Stimulated activated naive CD8-positive, alpha-beta T cell treated with anti-CD3 and anti-CD28 coated beads, Interleukin-15, amount 100 ng/mL, for 72 hours (primary cell): ENCODE measurements at places on chromosomes 3 and 15.
A peak's percentile ranks its signal among the peaks of the same experiment; 100 is the strongest.

- DNase-seq = no peak
These were observed 121.1 kb downstream of the CLSTN2 start for GRCh38 chr3:140056047-140056446.

DNA sequence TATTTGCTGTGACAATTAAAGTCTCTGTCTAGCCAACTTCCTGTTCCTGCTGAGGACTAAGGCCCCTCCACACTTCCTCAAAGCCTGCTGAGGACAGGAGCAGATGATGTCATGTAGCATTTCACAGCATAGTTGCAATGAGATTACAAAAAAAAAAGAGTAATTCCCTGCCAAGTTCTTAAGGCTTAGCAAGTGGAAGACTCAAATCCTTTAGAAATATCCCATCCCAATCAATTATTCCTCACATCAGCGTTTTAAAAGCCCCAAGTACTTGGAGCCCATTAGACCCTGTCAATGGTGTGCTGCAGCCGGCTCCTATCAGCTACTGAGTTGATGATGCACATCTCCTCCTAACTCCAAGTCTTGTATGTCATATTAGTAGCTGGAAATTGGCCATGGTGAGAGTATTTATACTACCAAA lies 51.7 kb downstream of the TRANK1 start:
- no peak for DNase-seq

DNA sequence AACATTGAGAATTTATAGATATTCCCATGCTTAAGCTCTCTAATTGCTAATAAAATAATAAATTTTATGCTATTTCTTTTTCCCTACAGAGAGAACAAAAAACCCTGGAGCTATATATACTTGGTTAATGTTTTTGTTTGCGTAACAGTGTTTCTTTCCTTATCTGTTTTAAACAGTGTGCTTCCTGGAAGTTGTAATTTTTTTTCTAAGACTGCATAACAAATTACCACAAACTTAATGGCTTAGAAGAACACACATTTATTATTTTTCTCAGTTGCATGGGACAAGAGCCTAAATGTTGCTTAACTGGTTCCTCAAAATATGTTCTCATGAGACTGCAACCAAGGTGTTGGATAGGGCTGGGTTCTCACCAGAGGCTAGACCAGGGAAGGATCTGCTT lies 49.7 kb upstream of the DPH6 start:
- DNase-seq = no peak

- no peak for DNase-seq
These were observed 21.3 kb upstream of the RFTN1 start for GRCh38 chr3:16534640-16535262.

- peak; percentile 33 for DNase-seq
These were observed 665.4 kb upstream of the CBLB start for GRCh38 chr3:106534206-106534605.

DNA sequence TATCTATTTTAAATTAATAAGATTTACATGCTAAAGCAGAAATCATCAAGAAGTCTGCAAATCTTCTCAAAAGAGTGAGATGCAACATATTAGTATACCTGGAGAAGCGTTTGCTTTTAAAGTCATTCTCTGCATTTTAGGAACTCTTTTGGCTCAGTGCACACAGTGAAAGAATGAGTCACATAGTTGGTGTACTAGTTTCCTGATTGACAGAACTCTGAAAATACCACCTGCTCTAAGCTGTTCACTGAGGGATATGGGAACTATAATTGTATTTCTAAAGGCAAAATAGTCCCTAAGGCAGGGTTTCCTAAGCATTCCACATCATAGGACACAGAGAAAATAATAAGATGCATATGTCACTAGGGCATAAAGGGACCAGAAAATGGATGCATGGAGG lies 838.5 kb downstream of the DIPK2A start:
- no peak for DNase-seq

DNA sequence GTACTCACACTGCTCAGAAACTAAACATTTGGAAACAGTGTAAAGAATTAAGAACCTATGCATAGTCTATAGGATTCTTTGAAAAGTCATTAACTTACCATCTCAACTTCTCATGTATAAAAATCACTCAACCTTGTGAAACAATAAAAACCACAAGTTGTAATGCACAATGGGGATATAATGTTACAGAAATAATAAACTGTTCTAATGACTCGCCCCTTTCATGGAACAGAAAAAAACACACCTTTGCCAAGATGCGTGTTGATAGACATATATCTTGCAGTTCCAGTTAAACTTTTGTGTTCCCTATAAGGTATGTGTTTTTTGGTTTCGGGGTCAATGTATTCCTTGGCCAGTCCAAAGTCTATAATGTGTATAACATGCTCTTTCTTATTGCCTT lies 50.8 kb upstream of the PPIB start:
- no peak for DNase-seq

- no peak for DNase-seq
These were observed 51.1 kb downstream of the SERP1 start for GRCh38 chr3:150495149-150495548.

GRCh38 chr3:111850537-111850936 lies 8.5 kb upstream of the PHLDB2 start:
- no peak for DNase-seq

DNA sequence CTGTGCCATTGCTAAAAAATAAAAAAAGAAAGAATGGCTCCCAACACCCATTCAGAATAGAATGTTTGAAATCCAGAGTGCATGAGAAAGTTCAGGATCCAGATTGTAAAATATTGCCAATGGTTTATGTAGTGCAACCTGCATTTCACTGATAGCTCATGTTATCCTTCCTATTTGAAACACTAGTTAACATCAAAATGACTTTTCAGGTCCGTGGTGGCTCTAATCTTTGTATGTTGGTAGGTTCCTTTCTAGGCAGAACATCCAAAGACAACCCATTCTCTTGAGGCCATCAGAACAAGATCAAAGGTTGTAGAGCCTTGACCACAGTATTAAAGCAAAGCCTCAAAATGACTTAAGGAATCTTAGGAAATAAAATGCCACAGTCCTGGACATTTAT lies 51.0 kb downstream of the PLCL2 start:
- no peak for DNase-seq

- DNase-seq = no peak
These were observed 24.1 kb downstream of the CSTA start for GRCh38 chr3:122349171-122349570.

DNA sequence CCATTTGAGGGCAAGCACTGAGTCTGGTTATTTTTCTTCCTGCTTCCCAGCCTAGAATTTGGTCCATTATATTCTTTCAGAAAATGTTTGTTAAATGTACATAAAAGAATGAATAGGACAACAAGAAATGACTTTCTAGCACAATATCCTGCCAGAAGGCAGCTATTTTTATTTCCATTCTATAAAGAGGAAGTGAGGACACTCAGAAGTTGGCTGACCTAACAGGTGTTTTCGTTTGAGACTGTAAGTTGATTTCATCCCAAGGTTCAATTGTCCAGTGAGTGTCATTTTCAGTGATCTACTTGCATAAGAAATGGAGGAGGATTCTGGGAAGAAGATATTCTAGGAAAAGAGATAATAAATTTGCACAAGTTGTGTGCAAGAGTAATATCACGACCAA lies 191.9 kb upstream of the POU1F1 start:
- DNase-seq = no peak

DNA sequence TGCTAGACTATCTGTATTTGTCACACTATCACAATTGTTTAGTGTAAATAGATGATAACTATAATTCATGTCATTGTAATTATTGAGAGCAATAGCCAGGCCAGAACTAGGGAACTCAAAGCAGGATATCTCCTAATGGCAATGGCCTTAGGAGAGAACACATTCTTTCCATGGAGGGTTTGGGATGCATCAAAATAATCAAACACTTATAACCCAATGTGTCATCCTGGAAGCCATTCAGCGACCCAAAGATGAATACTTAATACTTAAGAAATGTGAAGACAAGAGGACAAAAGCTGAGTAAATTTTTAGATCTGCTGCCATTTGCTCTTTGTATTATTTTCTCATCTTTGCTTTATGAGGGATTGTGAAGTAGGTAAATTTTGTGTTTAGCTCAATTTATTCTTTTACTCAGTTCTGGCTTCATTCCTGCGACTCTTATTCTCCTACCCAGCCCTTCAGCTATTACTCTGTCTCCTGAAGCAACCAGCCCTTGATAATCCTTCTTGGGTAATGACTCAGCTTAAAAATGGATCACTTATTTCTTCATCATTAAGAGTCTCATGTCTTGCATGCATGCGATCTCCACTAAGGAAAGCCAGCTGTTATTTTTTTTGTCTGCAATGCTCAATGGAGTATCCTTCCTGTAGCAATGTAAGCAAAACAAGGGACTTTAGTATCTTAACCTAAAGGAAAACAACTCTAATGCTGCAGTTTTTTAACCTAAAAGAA lies 2.0 kb downstream of the OR4F15 start:
- DNase-seq = no peak

- no peak for DNase-seq
These were observed 34.7 kb downstream of the NUP210 start for GRCh38 chr3:13385373-13385965.

GRCh38 chr3:142013326-142013980 lies 135.9 kb downstream of the TFDP2 start:
- DNase-seq = no peak

- DNase-seq = no peak
These were observed 913 bp upstream of the WNT7A start for GRCh38 chr3:13880811-13881156.

GRCh38 chr15:80977627-80978036 lies 12.0 kb downstream of the MESD start:
- no peak for DNase-seq

DNA sequence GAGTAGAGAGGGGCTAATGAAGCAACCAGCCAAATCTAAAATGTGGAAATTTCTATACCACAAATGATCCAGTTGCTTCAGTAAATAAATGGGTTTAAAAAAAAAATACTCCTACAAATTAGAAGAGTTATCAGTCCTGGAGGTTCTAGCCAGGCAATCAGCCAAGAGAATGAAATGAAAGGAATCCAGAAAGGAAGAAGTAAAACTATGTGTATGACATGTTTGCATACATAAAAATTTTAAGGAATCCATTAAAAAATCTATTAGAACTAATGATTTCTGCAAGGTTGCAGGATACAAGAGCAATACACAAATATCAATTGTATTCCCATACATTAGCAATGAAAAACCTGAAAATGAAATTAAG lies 9.6 kb downstream of the MESP2 start:
- DNase-seq = no peak

DNA sequence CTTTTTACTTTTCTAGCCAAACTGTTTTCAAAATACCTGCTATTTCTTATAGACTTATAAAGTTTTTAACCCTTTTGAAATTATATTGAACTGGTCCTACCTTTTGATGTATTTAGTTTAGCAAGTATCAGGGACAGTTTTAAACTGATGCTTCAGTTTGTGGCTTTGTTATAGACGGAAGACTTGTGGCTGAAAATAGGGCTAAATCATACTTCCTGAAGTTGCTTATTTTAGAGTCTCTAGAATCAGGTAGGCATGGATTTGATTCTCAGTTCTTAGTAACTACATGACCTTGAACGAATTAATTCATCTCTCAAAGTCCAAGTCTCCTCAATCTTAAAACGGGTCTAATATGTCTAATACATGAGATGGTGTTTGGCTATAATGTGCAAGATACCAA lies 322.8 kb downstream of the RAP2B start:
- DNase-seq = no peak

DNA sequence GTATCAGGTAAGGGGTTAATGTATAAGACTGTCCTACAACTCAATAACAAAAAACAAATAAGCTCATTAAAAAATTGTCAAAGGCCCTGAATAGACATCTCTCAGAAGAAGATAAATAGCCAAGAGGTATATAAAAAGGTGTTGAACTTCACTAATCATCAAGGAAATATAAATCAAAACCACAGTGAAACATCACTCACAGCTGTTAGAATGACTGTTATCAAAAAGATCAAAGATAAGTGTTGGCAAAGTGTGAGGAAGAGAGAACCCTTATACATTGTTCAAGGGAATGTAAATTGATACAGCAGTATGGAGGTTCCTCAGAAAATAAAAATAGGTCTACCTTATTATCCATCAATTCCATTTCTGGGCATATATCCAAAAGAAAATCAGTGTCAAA lies 95.5 kb downstream of the FILIP1L start:
- no peak for DNase-seq

DNA sequence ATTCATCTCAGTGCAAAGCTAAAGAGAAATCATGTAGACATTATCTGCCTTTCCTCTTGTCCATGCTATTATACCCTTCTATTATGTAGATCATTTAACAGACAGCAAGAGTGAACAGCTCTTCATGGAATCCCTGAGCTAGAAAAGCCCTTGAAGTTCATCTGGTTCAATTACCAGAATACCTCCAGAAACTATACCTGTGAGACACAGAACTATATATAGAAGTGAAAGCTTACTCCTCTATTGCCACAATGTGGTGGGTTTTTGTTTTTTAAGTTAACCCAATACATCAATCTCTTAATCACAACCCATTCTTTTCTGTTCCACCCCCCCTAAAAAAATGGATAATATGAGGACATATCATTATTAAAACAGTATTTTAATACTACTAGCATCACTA lies 347.7 kb downstream of the PLCL2 start:
- DNase-seq = no peak

GRCh38 chr15:78565097-78565950 lies at the start of gene CHRNA5:
Gene CHRNA5 (plus strand): TSS chr15:78565520. CDS start chr15:78565720, 200 bp downstream.
- DNase-seq = peak; percentile 35

DNA sequence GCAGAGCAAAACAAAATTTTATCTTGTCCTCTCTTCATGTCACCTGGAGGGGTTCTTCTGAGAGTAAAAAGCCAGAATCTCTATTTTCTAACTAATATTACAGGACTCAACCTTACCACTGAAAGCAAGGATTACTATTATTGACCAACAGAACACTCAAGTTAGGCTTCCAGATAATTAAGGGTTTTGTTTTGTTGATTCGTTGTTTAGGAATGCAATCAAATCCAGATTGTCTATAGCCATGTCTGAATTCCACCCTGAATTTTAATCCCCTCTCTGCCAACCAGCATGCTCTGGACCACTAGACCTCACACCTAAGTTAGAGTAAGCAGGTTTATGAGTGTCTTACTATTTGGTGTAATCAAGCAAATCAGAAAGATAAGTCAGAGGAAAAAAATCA lies 90.7 kb downstream of the PEAK1 start:
- DNase-seq = no peak

GRCh38 chr3:184546252-184546651 lies 15.3 kb upstream of the EPHB3 start:
- no peak for DNase-seq

DNA sequence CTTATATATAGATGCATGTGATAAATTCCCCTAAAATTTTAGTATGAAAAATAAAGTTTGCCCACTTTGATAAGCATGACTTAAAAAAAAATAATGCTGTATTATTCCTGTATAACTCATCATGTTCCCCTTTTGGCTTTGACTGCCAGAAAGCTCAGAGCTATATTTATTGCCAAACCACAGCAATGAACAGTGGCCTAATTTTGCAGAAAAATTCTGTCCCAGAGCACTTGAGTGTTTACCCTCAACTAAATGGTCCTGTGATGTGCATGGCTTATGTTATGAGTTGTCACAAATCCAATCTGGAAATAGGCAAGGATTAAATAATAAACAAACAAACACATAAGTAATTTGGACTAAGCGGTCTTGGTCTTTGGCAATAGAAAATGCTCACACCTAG lies 276.7 kb downstream of the SLC9A9 start:
- DNase-seq = no peak

GRCh38 chr3:69108811-69109210 lies 13.6 kb downstream of the LMOD3 start:
- DNase-seq = no peak
